ENCODE measurements at places on chromosomes 5 and 9. TPM values are rescaled to one million over a fixed set of nuclear protein-coding genes. Genes with fewer than 3 reads are reported as not detected.

The FOXI1 gene
- total RNA-seq = not detected

The SMARCA2 gene
- 52.1 TPM for total RNA-seq

The FBP2 gene
- total RNA-seq = not detected

The TYRP1 gene
- total RNA-seq = 0.17 TPM

The WDR31 gene
- 4.0 TPM for total RNA-seq

Measured in fibroblast of lung (primary cell).